ENCODE measurements at places on chromosomes 5 and 9.

DNA sequence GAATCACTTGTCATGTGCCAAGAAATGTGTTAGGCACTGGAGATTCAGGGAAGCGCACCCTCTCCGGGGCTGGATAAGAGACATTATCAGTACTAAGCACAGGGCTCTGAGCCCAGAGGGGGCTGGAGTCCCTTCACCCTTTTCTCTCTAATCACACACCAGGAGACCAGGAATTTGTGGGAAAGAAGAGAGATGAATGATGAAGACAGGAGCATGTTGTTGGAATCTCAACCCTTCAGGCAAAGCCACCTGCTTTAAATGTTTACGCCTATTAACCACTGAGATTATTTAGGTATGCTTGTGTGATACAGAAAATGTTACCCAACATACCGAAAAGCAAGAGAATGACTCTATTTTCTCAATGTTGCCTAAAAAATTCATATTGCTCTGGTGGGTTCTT lies 119.8 kb downstream of the ENTREP1 start:
- no peak for DNase-seq

DNA sequence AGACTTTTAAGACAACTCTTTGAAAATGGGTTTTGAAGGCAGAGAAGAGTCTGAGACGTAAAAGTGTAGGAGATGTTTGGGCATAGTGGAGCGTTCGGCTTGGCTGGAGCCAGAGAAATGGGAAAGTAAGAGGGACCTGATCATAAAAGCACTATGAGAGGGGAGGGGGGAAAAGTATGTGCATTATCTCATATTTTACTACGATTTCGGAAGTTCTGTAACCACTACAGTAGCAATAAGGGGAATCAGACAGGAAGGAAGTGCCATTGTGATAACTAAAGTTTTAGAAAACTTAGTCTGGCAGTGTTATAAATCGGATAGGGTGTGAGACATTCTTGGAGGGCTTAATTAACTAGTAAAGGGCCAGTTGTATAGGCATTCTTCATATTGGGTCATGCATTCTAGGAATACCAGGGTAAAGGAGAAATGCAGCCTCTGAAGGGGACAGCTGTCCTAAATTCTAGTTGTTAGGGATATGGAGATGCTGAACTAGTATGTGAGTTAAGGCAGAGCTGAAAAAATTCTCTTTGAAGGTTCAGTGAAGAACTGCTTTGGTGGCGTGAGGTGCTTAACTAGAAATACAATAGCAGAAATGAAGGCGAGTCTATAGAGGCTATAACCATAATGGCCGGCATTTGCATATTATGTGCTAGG lies 83.8 kb upstream of the FREM1 start:
- no peak for DNase-seq

GRCh38 chr5:32505756-32506155 lies 61.2 kb upstream of the ZFR start:
- DNase-seq = peak; percentile 70

DNA sequence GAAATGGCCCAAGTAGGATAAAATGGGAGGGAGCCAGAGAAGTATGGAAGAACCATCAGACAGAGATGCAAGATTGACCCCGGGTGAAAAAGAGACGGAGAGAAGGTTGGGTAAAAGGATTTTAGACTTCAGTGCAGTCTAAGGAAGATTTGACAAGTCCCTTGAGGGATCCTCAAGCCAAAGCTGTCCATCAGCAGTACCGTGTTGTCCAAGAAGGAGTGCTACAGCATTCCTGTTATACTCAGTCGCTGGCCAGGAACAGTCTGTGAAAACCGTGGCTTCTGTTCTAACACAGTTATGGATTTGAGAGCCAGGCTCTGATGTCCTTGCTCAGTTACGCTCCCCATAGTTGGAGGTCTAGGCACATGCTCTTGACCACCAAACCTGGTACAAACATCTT lies 383.9 kb upstream of the DAB2 start:
- no peak for DNase-seq

DNA sequence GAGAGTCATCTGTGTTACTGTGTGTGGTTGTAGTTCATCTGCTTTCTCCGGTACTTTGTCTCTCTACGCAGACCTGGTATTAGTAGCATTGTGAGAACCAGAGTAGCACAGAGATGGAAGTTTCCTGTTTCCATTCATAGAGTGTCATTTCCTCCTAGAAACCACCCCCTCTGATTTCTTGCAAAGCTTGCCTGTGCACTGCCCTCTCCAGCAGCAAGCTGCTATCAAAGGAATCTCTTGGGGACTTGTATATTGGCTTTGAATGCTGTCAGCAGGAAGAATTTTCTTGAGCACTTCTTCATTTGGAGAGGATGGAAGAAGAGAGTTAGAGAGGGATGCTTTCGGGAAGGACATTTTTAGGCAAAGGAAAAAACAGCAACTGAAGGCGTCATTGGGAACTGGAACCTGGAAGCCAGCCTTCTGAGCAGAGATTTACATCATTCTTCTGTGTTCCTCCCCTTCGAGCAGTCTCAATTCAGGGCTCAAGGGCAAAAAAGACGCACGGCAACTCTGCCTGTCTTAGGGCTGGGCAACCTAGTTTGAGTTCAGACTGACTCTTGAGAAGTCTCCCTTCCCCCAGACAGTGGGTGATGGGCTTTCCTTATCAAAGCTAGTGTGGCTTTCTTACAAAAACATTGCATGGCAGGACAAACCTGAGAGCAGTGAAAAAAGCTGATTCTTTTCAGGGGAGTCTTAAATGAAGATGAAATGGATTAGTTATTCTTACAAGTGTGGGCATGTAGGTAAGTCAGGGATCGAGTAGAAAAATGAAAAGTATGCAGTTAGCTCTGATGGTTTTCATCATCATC lies 226.3 kb downstream of the AOPEP start:
- DNase-seq = no peak

GRCh38 chr9:618478-618877 lies 223.0 kb upstream of the DMRT1 start:
- no peak for DNase-seq

- no peak for DNase-seq
Observed at GRCh38 chr5:51375084-51375483, 8.2 kb upstream of the ISL1 start.

- DNase-seq = no peak
Observed at GRCh38 chr5:166363087-166363760, 1928.2 kb upstream of the WWC1 start.

GRCh38 chr5:39992617-39993202 lies 567.9 kb upstream of the DAB2 start:
- DNase-seq = peak; percentile 14

GRCh38 chr5:136724161-136724560 lies 358.8 kb upstream of the TRPC7 start:
- DNase-seq = no peak

DNA sequence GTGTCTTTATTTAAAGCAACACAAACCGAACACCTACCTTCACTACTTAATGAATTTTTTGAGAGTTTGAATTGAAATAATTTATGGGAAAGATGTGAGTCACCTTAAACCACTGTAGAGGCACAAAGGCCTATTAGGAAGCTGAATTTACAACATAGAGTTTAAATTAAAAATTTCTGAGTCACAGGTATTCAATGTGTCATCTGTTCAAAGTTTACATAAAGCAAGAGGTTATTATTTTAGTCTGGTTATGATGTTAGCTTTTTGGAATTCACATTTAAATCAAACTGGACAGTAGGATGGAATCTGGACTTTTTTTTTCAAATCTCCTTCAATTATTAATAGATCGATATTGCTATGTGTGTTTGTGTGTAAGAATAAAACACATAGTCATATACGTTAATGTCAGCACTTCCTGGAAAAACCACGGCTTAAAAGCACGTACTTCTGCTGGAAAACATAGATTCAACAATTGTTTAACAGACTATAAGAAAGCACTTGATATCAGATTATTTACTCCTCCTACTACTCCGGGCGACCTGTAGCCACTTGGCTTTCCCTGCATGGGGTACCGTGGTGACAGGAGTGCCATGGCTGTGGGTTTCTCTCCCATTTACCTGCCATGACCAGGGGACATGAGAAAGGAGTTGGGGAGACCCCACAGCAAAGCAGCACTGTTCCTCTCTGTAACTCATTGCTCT lies 638.6 kb downstream of the SEMA5A start:
- peak; percentile 31 for DNase-seq

DNA sequence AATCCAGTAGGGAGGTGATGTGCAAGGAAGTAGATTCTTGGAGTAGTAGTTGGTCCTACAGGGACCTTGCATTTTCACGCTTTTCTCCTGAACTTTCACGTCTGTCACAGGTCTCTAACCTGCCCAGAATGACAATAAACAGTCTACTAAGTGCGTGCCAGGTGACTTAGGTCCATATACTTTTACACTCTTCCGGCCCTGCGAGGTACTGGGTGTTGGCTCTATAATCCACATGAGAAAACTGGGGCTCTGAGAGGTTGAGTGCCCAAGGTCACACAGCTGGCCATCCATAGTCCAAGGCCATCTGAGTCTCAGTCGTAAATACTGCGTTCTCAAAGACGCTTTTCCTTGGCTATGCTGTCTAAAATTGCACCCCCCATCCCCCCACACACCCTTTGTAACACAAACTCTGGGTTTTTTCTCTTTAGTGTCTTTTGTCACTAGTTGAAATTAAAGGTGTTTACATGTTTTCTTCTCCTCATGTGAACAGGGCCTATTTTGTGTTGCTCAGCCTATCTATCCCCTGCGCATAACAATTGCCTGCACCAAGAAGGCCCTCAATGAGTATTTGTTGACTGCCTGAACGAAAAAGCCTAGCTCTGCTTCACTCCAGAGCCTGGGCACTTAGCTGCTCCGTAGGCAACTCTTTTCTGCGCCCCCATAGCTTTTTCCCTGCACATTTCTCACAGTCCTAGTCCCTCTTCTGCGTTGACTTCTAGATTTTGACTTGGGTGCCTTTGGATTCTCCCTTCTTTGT lies 943 bp downstream of the SFXN1 start:
- no peak for DNase-seq

GRCh38 chr5:102278231-102278630 lies 17.9 kb downstream of the SLCO4C1 start:
- no peak for DNase-seq

- DNase-seq = no peak
Observed at GRCh38 chr5:88108490-88109279, 160.0 kb downstream of the TMEM161B start.

DNA sequence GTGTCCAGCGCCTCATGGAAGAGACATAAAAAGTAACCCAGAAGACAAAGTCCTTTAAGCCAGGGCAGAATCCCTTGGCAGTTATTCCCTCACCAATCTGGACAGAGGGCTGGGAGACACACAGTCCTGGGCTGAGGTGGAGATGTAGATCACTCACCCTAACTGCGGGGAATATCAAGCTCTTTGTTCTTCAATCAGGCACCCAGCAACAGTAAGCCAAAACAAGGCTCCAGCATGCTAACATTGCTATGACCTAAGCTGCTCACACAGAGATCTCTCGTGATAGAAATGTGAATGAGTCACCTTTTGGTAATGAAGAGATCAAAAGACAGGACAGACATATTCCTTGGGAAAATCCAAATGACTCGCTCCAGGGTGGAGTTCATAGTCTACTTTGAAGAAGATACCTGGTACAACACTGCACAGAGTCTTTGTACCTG lies 101.3 kb downstream of the FBN2 start:
- peak; percentile 47 for DNase-seq

GRCh38 chr5:74685979-74686631 lies 1.1 kb downstream of the HEXB start:
- DNase-seq = no peak

GRCh38 chr5:65588694-65589093 lies 25.6 kb downstream of the PPWD1 start:
- DNase-seq = no peak

- no peak for DNase-seq
Observed at GRCh38 chr5:157025093-157025698, 33.7 kb downstream of the HAVCR1 start.

- DNase-seq = no peak
Observed at GRCh38 chr9:129489838-129490582, 130.9 kb downstream of the C9orf50 start.

GRCh38 chr5:172123269-172123692 lies 64.7 kb downstream of the STK10 start:
- no peak for DNase-seq
